ENCODE measurements at places on chromosomes 11 and 22.

DNA sequence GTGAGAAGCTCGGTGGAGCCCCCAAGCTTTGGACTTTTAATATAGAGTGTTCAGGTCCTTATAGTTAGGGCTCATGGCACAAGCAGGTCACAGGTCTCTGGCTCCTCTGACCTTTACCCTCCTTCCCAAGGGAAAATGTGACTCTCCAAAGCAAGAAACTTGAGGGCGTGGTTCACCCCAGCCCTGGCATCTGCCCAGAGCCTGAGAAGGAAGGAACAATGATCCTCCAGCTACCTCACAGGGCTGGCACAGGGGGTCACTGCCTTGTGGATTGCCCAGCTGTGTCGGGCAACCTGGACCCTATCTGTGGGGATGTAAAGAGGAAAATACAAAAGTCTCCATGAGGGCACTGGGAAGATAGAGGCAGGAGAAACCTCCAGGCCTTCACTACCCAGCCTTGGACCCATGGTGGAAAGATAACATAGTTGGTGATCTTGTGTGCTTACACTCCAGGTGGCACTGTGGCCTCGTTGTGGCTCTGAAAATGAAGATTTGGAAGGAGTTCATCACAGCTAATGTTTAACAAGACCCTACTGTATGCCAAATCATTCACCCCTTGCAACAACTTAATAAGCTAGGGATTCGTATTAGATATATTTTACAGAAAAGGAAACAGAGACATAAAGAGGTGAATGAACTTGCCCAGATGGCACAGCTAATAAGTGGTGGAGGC lies 3.8 kb upstream of the ZNF195 start:
- no peak for DNase-seq

DNA sequence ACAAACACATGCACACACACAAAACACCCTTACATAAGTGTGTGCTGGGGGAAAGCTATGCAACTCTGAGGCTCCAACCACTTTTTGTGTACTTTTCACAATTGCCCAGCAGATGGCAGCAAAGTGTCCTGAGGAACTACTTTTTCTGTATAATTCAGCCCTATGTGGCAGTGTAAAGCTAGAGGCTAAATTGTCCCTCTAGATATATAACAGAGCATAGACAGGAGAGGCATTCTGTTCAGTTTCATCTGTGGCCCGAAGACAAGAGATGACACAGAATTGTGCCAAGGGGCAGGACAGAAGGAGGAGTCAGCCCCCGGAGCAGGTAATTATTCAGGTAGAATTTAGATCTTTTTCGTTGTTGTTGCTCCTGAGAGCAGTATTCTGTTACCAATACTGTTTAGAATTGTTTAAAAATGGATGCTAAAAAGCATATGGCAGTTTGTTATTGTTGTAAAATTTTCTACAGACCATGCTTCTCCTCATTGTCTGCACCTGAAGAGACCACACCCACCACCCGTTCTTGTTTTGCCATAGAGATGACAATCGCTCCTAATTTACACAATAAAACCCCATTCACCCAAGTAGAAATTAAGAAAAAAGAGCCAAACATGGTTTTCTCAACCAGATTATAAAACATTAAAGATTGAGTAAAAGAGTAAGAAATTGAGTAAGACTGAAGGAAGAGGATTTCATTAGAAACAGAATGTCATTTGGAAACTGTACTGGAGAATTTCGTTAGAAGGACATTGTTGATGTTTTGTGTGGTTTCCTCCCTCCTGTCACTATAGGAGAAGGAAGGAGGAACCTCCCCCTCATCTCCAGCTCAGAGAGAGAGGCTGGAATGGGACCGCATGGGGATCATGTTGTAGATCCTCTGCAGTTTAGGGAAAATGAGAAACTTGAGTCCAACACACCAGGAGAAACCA lies 14.5 kb upstream of the MS4A7 start:
- DNase-seq: peak; percentile 31

GRCh38 chr11:32131321-32131720 lies 40.4 kb downstream of the RCN1 start:
- DNase-seq: no peak

GRCh38 chr11:8283465-8284230 lies 20.0 kb upstream of the LMO1 start:
- no peak for DNase-seq

GRCh38 chr11:7077101-7077500 lies 11.7 kb upstream of the RBMXL2 start:
- DNase-seq: no peak

- DNase-seq: no peak
Observed at GRCh38 chr11:132408877-132409276, 1038.5 kb downstream of the NTM start.

DNA sequence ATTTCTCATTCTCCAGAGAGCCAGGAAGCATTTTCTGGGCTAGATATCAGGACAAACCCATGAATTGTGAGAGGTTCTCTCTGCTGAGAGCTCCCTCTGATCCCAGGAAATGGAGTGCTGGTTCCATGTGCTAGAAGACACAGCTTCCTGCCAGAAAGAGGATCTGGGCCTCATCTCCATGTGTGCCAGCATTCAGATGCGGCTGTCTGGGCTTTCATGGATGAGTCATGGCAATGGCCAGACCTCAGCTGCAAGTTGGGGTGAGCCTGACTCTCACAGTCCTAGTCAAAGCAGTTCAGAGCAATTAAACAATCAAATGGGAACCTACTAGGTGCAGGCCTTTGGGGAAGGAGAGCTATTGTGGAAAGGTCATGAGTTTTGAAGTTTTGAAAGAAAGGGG lies 82.3 kb upstream of the EED start:
- DNase-seq: peak; percentile 46

DNA sequence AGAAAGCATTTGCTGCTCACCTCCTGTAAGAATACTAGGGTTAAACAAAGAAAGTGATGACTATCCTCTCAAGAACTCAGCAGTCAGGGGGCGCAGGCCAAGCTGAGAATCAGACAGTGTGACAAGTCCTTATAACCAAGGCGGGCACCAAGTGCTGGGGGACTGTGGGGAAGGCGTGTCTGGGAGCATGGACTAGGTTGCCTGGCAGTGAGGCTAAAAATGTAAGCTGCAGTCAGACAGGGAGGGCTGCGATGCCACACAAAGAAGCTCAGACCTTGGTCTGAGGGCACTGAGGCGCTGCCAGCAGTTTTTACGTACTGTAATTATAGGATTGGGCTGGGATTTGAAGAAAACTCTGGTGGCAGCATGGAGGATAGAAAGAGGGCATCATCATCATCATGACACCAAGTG lies 73.7 kb downstream of the FLI1 start:
- no peak for DNase-seq

DNA sequence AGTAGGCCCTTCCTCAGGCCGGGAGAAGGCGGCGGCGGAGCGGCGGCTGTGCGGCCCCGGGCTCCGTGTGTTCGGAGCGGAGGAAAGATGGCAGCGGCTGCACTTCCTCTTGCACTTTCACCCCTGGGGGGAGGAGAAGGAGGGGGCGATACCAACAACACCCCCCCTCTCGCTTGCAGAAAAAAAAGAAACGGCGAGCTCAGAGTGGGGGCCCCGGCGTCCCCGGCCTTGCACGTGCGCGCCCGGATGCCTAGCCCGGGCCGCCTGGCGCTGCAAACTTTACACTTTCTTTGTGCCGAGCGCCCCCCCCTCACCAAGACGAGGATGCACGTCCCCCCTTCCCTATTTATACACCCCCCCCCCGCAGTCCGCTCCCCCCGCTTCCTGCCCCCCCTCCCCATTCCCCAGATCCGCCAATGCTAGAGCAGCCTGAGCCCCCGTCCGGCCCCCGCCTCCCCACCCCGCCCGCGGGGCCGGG lies at the start of gene PATZ1:
TSS of gene PATZ1 (minus strand) at position 92 of the 478 bp plus-strand sequence. CDS start 744 bp downstream, outside the sequence.
- no peak for DNase-seq

DNA sequence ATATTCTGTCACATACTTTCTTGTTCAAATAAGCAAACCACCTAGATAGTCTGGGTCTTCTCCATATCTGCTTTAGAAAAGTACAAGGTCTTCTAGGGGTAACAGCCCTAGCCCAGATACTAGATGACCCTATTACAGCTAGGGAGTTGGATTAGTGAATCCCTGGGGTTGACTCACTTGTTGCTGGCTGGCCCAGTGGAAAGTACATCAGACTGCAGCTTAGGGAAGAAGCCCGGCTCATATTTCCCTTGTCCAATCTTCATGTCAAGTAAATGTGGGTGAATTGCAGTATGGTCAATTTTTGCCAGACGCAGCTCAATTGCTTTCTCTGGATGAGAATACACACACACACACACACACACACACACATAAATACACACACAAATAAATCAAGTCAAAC lies 79.1 kb upstream of the SCUBE2 start:
- DNase-seq: no peak

- no peak for DNase-seq
Observed at GRCh38 chr22:25735650-25736049, 6.3 kb upstream of the MYO18B start.

DNA sequence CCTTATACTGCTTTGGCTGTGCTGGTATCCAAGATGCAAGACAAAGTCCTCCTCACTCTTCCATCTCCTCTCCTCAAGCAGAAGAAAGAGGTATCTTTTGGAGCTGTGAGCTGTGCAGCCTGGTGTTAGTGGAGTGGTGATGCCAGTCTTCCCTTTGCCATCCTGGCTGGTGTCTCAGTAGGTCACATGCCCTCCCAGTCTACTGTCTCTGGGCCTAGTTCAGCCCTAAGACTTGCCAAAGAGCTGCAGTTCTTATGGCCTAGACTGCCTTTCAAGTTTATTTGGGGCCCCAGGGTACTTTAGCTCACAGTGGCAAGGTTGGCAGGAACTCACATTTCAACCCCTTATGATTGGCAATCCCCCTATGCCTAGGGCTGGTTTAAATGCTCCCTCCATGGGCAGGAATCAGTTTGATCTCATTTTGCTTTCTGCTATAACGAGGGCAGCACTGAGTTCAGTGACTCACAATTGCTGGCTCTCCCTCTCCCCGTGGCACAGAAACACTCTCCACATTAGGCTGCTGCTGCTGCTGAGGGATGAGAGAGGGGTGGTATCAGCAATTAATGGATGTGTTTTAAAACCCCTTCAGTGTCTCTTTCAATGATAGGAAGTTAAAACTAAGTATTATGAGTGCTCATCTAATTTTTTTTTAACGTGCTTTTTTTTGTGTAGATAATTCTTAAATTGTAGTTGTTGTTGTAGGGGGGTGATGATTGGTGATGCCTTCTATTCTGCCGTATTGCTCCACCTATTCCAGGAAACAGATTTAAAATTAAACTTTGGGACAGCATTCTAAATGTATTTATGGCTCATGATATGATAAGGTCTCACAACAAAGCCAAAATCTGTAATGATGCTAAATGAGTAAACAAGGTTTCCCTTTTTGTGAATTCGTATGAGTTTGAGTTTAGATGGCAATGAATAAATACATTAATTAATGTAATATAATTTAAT lies 1295.0 kb downstream of the JRKL start:
- DNase-seq: no peak

DNA sequence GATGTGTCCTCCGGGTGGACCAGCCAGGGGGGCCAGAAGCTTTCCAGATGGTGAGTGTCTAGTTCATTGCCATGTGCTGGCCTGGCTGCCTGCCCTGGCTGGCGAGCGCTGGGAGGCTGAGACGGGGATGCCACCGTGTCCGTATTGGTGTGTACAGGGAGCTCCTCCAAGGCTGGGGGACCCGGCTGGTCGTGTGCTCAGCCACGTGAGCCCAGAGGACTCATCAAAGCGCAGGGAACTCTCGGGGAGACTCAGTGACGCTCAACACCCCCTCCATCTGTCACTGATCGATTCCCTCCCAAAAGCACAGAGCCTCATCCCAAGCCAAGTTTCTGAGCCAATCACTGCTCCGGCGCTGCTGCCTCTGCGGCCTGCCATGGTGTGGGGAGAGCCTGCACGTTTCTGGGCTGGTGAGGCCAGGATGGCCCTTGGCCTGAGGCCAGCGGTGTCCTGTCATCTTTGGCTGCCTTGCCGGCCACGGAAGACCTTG lies 423.7 kb downstream of the SHANK2 start:
- DNase-seq: no peak

GRCh38 chr22:48750282-48750681 lies 1077.4 kb downstream of the BRD1 start:
- DNase-seq: no peak

DNA sequence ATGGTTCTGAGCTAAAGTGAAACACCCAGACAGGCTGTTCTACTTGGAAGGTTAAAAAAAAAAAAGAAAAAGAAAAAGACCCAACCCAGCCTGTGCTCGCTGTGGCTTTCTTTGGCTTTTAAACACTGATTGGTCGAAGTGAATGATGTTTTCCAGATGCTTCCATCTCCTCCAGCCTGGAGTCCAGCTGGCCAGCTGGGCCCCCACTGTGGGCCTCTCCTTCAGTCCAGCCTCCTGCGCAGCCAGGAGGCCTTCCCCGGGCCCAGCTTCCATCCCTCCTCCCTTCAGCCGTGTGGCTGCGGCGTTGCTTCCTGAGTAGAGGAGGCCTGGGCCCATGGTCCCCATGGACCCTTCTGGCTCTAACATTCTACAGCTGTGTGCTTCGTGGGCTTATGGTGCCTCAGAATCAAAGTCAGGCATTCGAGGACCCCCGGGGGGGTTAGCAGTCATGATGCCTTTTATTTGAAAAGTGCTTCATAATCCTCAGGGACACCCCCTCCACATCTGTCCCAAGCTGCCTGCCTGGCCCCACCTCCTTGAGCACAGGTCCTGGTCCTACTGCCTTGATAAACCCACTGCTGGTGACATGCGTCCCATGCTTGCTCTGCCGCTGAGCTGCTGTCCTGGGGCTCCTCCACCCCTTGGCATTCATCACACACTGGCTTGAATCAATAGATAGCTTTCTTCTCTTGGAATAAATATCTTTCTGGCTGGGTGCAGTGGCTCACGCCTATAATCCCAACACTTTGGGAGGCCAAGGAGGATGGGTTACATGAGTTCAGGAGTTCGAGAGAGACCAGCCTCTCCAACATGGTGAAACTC lies 42.2 kb upstream of the FBLN1 start:
- no peak for DNase-seq

DNA sequence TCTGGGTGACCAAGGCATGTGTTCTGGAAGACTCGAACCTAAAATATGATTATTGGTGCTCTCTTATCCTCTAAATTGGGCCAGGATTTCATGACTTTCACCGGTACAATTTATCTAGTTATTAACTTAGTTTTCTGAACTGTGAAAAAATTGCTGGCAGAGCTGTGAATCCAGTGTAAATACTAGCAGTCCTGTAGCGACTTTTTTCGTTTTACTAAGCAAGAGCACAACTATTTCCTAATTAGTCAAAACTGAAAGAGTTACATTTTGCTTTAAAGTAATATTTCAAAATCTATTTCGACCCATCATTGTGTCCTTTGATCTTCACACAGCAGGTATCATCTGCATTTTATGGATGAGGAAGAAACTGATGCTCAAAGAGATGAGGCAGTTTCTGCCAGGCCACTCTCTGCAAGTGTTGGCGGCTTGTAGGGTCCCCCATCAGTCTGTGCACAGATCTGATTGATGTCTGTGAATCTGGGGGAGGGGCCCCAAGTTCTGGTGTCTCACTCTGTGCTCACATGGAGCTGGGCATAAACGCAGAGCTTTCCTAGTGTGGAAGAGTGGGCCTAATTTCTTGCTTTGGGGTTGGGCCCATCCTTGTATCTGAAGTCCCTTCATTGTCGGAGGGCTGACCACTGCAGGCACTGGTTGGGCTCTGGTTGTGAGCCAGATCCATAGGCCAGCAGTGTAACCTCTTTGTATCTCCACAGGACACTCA lies 1.4 kb upstream of the TRMT2A start:
- no peak for DNase-seq

All from astrocyte of the cerebellum (primary cell).